ENCODE measurements at places on chromosomes 7 and 10.

DNA sequence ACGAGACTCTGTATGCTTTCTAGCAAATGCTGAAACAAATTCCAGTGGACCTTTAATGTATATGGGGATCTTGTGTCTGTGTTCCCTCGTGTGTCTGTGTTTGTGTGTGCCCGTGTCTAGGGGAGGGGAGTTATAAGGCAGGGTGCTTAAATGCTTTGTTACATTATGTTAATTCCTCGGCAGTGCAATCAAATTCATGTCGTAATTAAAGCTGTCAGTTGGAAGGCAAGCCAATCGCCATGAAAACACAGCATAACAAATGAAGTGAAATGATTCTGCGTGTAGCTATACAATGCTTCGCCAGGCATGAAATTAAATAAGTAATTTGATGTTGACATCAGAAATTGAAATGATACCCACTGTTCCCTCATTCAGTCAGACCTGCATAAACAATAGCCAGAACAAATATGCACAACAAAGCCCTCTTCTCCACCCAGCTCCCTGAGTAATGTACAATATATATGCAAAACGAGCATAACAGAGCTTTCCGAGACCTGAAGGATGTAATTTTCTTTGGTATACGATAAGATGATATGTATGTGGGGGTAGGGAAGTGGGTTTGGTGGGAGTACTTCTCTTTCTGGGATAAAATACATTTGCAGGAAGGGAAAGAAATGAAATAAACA, 534.1 kb downstream of the AUTS2 start:
- DNase-seq, result peak; percentile 16

- no peak for DNase-seq
These were observed 1.5 kb downstream of the ABCB4 start for GRCh38 chr7:87473986-87474385.

GRCh38 chr10:129832573-129833467, 131.3 kb downstream of the EBF3 start:
- no peak for DNase-seq

DNA sequence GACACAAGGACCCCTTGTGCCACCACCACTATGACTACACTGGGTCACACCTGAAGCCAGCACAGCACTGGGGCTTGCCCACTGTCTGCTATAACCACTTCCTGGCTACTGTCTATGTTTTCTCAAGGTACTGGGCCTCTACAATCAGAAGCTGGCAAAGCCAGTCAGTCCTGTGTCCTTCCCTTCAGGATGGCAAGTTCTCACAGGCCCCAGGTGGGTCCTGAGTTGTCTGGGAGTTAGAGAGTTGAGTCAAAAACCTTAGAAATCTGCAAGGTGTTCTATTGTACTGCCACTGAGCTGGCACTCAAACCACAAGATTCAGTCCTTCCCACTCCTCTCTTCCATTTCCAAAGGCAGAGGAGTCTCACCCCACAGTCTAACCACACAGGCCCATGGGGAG, 705.5 kb downstream of the IPMK start:
- DNase-seq, result no peak

GRCh38 chr10:86964061-86964846, 4.0 kb upstream of the ADIRF start:
- no peak for DNase-seq

DNA sequence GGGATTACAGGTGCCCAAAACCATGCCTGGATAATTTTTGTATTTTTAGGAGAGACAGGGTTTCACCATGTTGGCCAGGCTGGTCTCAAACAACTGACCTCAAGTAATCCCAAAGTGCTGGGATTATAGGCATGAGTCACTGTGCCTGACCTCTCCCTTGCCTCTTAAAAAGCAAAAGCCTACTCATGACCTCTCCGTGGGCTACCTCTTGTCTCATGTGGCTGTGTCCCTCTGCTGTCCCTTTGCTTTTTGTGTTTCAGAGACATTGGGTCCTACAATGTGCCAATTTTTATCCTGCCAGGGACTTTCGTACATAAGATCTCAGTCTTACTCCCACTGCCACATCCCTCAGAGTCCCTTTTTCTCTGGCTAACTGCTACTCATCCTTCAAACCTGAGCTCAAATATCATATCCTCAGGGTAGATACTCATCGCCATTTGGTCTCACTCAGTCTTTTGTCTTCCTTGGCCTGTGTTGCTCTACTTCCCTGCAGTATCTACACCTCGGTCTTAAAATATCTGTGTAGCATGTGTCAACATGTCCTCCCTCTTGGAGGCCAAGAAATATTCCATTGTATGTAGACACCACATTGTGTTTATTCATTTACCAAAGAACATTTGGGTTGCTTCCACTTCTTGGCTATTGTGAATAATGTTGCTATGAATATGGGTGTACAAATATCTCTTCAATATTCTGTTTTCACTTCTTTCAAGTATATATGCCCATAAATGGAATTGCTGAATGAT, 465.0 kb upstream of the KLF6 start:
- no peak for DNase-seq

DNA sequence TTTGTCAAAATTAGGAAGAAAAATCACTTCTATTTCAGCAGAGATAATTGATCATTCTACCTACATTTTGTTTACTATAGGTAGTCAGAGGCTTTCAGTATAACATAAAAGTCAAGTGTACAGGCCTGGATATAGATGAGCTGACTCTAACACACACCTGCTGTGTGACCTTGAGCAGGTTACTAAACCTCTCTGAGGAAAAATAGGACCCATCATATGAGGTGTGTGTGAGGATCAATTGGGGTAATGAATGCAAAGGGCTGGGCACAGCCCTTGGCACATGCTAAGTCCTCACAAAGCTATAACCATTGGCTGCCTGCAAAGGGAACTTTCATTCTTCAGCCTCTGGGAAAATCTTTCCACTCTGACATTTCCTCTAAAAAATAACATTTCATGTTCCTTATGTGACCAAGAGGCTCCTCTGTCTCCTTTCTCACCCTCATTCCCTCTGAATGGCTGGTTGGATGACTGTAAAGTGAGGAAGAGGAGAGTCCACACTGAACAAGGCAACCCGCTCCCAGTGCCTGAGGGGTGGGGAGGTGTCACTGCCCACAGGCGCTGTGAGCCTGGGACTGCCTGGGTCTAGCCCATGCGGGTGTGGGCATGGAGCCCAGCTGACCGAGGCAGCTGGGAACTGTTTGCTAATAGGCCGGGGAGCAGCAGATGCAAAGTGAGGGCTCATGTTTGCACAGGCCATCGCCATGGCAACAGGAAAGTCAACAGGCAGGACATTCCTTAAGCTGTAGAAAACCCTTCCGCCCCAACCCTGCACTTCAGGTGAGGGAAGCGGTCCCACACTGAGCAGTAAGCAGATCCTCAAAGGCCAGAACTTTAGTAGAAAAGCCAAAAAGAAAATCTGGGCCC, 36.8 kb downstream of the MYOF start:
- DNase-seq, result peak; percentile 73

GRCh38 chr7:45072131-45073030, 16.4 kb downstream of the NACAD start:
- DNase-seq, result no peak

GRCh38 chr10:124225467-124226270, 132.3 kb upstream of the CHST15 start:
- no peak for DNase-seq

DNA sequence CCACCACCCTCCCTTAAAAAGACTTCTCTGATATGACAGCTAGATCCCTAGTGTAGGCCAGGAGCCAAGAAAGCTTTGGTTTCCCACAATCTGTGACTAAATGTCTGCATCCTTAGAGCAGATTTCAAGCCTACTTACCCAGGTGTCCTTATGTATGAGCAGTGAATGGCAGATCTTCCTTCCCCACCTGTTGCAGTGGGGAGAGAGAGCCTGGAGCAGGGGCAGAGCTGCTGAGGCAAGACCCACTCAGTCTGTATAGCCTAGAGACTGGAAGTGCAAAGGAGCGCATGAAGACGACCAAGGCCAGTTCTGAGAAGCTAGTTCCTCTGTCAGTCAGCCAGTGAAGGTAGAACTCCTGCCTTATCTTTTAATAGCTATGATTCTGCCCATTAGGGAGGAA, 180.1 kb downstream of the GRM3 start:
- DNase-seq, result no peak

GRCh38 chr10:5904227-5904626, 14.2 kb downstream of the FBH1 start:
- no peak for DNase-seq

DNA sequence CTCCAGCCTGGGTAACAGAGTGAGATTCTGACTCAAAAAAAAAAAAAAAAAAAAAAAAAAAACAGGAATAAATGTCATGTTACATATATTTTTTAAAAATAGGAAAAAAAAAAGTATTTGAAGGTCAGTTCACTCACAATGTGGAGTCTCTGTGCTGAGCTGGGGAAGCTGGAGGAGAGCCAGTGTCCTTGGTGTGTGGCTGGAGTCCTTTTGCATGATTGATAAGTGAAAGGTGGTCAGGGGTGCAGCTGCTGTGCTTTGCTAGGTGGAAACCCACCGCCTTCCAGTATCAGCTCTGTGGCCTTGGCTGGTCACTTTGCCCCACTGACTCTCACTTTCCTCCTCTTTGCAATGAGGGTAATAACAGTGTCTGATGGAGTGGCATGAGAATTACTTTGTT, 101.9 kb downstream of the VWC2 start:
- no peak for DNase-seq

DNA sequence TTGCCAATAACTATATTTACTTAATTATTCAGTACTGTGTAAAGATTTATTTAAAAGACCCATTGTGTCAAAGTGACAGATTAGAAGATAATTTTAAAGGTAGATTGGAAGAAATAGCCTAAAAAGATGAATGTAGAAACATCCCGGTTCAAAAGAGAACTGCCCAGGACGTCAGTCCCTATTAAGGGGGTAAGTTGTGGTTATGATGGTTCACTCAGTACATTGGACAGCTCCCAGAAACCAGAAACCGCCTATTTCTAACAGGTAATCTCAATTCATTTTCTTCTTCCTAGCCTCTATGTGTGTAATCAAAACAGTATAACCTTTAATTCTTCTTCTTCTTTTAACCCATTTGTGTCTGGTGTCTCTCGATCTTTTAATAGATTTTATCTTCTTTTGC, 1.5 kb upstream of the FERD3L start:
- no peak for DNase-seq

DNA sequence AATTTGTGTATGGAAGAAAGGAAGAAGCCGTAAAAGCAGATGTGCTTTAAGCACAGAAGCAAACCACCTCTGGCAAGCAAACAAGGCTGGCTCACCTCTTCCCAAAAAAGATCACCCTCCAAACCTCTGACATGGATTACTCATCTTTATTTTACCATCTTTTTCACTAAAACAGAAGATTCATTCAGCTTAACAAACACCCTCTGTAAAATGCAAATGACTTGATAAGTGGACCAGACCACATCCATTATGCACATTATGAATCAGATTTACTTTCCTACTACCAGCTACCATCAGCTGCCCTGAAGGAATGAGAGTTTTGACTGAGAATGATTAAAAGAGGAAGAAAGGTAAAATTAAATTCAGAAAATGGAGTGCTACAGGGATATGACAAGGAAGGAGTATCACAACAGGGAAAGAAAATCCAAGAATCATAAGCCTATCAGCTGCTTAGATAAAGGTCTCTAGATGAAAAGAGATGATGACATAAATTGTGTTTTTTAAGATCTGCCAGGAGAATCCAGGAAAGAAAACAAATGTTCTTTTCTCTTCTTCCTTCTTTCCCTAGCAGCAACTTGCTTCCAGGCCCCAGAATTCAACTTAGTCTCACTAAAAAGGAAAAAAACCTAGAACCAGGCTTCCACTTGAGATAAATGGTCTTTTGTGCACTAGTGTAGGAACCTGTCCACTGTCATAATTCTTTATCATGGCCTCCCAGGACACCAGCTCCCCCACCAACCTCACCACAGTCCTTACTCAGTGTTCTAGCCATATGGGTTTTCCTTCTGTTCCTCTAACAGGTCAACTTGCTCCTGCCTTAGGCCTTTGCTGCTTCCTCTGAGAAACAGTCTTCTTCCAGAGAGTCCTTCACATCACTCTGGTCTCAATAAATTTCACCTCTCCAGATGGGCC, 47.4 kb downstream of the JAZF1 start:
- no peak for DNase-seq

DNA sequence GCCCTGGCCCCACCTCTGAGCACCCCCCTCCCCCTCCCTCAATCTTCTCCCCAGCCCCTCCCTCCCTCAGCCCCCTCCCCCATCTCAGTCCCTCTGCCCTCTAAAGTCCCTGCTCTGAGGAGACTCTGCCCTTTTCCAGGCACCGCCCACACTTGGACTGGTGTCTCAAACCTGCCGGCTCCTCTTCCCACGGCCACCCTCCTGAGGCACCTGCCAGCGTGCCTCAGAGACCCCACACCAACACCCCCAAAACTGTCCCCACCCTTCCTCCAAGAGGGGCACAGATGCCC, 34.6 kb upstream of the HSPB1 start:
- no peak for DNase-seq

- no peak for DNase-seq
These were observed 763.1 kb upstream of the COBL start for GRCh38 chr7:52079726-52080125.

GRCh38 chr10:67257018-67257417, 331.2 kb downstream of the LRRTM3 start:
- DNase-seq, result no peak

DNA sequence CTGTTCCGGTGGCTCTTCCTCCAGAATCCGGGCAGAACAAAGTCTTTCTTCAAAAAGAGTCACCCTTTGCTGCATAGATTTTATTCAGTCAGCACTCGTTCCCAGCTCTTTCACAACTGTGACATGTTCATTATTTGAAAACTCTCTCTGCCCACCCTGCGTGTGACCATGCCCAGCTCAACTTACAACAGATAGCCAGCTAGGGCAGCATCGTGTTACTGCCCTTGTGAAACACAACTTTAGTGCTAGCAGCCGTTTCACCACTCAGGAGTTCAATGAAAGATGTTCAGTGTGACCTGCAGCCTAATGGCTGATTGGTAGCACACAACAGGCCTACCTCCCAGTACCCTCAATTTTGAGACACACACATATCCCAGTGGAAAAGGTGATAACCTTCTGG, 57.9 kb downstream of the ZNF438 start:
- DNase-seq, result no peak

DNA sequence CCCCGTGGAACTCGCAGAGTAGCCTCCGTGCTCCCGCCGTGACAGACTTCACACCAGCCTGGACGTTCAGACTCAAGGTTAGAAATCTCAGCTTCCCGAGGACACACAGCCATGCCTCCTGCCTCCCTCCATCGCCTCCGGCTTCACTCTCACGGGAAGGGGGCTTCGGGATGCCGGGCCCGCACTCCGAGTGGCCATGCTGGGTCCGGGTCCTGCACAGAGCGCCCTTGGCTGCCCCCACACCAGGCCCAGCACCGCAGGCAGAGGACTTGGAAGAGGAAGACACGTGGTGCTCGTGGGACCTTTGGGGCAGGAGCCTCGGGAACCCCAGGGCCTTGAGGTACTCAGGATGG, 89.8 kb downstream of the PDGFA start:
- no peak for DNase-seq

GRCh38 chr7:22542254-22542653, 42.3 kb upstream of the STEAP1B start:
- DNase-seq, result no peak

- DNase-seq, result no peak
These were observed 73.8 kb upstream of the PRLHR start for GRCh38 chr10:118669020-118669791.

DNA sequence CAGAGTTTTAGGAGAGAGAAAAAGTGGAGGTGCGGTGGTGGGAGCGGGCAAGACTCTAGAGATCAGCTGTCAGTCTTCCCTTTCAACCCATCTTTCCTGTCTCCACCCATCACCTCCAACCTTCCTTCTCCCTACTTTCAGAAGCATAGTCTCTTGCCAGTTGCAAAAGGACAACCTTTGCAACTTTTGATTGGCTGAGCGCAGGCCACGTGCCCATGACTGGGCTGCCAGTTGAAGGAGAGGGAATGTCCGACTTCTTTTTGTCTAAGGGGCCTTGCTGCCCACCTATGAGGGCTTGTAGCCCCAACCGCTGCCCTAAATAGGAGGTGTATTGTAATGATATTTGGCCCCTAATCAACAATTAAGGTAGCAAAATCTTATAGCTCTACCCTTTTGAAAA, 12.6 kb downstream of the CYP26A1 start:
- no peak for DNase-seq
